ENCODE measurements at places on chromosomes 3 and 15. TPM values are rescaled to one million over a fixed set of nuclear protein-coding genes. Genes with fewer than 3 reads are reported as not detected.

Gene PIGB
- 19.3 TPM for total RNA-seq

Gene SPTBN5
- total RNA-seq: 0.73 TPM

Gene APOD
- 12.0 TPM for total RNA-seq

Gene IGF2BP2
- 81.0 TPM for total RNA-seq

Gene FNDC3B
- total RNA-seq: 227 TPM

Gene CHRM5
- under 0.01 TPM for total RNA-seq

Gene MME
- 1,611 TPM for total RNA-seq

Gene LXN
- total RNA-seq: 13.6 TPM

Gene CLDN16
- not detected for total RNA-seq

Gene MON1A
- total RNA-seq: 15.4 TPM

Gene VILL
- 10.1 TPM for total RNA-seq

Gene SNTN
- not detected for total RNA-seq

Gene ACOX2
- 24.7 TPM for total RNA-seq

Gene EIF4E3
- total RNA-seq: 4.9 TPM

Gene ASB14
- total RNA-seq: not detected

Gene NCEH1
- total RNA-seq: 11.4 TPM

Gene CCR4
- total RNA-seq: not detected

Data from hair follicle dermal papilla cell (primary cell).